NCI-H226 (cell line): ENCODE measurements at places on chromosomes 6 and 20.

DNA sequence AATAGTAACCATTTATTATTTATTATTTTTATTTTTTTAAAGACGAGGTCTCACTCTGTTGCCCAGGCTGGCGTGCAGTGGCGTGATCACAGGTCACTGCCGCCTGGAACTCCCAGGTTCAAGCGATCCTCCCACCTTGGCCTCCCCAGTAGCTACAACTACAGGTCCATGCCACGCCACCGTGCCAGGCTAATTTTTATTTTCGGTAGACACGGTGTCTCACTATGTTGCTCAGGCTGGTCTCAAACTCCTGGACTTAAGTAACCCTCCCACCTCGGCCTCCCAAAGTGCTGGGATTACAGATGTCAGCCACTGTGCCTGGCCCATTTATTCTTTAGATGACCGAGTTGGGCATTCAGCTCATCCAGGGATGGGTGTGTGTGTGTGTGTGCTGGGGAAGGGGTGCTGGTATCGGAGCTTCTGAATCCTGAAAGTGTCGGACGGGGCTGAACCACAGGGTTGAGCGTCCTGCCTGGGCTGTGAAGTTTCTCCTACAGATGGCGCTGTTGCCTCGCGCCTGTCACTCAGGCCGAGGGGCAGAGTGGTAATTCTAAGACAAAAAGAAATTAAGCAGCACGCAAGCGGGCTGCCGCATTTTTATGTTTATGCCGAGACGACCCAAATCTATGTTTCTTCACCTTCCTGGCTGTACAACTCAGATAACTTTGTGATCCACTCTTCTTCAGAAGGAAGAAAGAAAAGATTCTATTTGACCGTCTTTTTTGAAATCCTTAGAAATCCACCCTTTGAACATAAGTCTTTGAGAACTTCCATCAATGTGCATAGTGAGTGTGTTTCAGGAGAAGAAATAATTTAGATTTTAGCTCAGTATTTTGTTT, 252.8 kb downstream of the CDH26 start:
- DNase-seq = peak; percentile 17

GRCh38 chr6:147204060-147204785, at the start of gene STXBP5:
TSS of gene STXBP5 (plus strand) at chr6:147204417. CDS start at chr6:147204533, 116 bp downstream.
- no peak for DNase-seq

DNA sequence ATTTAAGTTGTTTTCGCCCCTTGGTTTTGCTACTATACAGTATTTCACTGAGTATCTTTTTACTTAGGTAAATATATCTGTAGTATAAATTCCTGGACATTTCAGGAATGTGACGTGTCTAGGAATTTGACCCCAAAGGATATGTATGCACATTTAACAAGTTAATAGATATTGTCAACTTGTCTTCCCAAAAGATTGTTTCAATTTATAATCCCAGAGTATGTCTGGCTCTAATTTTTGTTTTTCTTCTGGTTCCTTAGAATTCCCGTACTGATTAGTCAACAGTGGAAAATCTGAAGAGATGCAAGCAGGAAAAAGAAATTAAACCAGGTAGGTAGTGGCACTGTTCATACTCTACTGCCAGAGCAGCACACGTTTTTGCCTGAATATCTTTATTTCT, 7.2 kb downstream of the PKIG start:
- DNase-seq = no peak

DNA sequence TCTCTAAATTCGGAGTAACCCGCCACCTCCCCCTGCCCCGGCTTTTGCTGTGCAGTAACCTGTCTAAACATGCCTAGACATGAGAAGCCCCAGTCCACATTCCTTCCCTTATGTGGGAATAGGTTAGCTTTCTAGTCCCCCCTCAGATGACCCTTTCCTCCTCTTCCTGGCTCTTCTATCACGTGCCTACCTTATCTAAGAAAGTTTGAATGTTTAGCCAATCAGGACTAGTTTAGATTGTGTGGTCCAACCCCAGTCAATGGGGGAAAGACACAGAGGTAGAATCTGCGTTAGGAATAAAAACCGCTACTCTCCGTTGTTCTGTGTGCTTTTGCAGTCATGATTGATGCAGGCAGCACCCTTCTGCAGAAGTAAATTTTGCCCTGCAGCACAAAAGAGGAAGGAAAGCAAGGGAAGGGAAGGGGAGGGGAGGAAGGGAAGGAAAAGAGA, 69.0 kb upstream of the CD93 start:
- DNase-seq = no peak

DNA sequence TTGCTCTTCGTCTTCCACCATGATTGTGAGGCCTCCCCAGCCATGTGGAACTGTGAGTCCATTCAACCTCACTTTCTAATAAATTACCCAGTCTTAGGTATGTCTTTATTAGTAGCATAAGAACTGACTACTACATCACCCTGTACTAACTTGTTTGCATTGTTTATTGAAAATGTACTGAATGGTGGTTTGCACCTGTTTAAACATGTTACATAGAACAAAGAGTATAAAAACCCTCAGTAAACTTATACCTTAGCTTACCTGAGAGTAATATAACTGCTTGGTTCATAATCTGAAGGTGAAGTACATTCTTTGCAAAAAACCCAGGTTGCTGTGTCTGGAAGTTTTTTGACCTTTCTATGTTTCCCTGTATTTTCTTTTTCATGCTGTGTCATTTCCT, 777.8 kb downstream of the TBC1D32 start:
- no peak for DNase-seq

- no peak for DNase-seq
Measured at GRCh38 chr20:5039255-5039657, 37.9 kb upstream of the SLC23A2 start.

DNA sequence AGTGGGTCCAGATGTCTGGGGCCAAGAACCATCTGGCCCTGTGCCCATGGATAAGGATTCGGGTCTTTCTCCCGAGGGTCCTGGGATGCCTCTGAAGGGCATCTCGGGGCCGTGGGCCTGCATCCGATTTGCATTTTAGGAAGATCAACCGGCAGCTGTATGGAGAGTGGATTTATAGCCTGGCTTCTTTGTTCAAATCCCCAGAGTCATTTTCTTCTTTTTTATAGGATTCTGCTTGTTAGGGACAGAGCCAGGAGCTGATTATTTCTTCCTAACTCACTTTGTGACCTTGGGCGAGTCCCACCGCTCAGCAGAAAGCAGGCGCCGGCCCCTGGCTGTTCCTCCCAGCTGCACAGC, 52.9 kb upstream of the APCDD1L start:
- no peak for DNase-seq

DNA sequence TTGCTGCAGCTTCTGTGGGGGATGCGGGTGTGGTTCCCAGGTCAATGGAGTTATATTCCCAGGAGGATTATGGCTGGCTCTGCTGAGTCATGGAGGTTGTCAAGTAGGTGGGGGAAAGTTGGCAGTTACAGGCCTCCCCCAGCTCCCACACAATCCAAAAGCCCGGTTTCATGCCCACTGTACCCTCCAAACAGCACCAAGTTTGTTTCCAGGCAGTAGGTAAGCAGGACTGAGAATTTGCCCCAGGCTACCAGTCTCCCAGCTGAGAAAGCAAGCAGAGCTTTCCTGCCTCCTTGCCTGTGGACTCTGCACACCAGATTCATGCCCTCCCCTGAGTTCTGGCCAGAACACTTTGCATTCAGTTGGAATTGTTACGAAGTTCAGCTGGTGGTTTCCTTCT, 578.2 kb downstream of the MEI4 start:
- DNase-seq = peak; percentile 67

GRCh38 chr6:63560801-63561287, 11.4 kb upstream of the LOC128125822 start:
- peak; percentile 47 for DNase-seq

GRCh38 chr6:12335717-12336116, 45.6 kb downstream of the EDN1 start:
- DNase-seq = no peak

- DNase-seq = no peak
Measured at GRCh38 chr6:63458480-63459115, 113.7 kb upstream of the LOC128125822 start.

DNA sequence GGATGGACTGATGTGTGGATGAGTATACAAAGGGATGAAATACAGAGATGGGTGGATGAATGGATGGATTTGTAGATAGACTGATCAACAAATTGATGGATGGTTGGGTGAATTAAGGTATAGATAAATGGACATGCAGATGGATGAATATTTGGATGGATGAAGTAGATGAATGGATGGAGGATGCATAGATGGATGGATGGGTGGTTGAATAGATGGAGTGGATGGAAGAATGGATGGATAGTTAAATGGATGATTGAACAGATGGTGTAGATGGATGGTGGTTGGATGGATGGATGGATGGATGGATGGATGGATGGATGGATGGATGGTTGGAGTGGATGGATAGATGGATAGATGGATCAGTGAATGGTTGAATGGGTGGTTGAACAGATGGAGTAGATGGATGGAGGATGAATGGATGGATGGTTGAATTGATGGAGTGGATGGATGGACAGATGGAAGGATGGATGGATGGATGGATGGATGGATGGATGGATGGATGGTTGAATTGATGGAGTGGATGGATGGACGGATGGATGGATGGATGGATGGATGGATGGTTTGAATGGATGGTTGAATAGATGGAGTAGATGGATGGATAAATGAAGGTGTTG, 15.0 kb downstream of the SLC2A10 start:
- DNase-seq = no peak

- DNase-seq = no peak
Measured at GRCh38 chr6:16474772-16475493, 236.5 kb downstream of the GMPR start.

DNA sequence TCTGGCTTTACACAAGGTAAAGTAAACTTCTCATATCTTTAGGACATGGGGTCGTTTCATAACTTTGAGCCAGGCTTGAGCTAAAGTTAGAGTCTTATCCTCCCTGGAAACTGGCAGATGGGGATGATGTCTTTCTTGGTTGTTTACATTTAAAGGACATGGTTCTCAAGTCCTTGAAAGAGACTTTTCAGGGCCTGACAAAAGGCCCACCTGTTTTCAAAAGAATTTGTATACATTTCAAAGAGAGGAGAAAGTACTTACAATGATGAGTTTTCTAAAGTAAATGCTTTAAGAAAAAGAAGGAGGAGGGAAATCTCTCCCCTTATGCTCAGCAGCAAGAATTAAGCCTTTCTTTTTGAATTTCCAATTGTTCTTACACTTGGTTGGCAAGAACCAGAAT, 45.7 kb upstream of the TINAG start:
- DNase-seq = no peak

DNA sequence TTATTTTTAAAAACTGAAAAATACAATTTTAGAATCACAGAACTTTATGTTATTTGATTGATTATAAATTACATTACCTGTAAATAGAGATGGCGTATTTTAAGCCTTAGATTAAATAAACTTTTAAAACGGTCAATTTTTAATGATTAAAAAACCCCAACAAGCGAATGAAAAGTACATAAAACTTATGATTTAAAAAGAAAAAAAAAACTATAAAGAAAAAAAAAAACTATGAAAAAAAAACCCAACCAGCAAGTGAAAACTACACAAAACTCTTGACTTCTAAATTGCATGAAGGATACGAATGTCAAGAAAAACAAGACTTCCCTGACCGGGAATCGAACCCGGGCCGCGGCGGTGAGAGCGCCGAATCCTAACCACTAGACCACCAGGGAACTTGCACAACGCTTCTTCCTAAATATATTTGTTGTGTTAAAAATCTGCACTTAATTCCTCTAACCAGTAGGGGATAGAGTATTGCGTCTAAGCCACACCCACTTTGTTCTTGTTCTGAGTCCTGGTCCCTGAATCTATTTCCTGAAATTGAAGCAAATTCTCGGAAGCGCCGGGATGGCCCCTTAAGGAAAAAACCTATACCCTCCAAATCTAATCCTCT, 10.7 kb upstream of the NCOA7 start:
- DNase-seq = peak; percentile 76

DNA sequence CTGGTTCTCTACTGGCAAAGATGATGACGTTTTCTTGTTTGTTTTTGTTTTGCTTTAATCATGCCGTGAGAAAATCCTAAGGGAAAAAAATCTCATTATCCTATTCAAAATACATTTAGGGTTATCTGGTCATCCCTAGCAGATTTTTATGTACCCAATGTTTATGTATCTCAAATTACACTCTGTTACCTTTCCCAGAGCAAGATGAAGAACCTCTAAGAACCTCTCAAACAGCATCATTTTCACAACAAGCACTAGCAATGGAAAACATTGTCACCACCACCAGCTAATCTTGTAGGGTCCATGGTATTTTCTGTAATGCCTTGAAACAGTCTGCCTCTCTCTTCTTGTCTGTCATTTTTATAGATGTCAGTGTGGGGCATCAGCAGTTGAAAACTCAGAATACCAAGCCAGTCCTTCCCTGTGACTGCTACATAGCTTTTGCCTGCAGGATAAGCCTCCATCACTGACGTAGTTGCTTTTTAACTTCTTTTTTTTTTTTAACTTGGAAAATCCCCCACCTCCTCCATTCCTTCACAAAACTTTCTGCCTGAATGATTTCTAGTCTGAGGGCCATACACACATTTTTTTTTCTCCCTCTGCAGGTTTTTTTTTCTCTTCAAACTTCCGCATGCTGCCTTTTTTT, 2.4 kb upstream of the SNAP25 start:
- no peak for DNase-seq

- peak; percentile 55 for DNase-seq
Measured at GRCh38 chr6:129251669-129252376, 368.9 kb downstream of the LAMA2 start.

DNA sequence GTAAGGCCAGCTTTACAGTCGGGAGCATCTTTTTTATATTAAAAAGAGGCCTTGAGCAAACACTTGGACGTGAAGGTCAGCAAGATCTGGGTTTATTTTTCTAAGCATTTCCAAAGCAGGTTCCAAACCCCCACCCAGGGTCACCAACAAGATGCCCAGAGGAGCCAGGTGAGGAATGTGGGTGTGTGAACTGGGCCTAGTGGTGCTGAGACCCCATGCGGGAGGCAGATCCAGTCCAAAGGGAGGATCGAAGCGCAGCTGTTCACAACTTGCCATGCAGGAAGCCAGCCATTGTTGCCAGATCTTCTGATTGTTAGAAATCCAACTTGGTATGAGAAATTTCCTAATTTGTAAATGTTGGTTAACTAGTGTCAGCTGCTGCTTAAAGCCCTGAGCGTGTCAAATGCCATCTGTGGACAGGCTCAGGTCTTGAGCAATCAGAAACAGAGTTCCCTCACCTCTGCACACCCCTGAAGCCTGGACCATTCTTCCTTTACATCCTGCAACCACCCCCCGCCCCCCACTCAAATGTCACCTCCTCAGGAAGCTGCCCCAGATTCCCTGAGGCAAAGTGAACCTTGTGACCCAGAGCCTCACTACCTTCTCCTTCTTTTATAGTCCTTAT, 46.5 kb downstream of the NFATC2 start:
- DNase-seq = no peak

DNA sequence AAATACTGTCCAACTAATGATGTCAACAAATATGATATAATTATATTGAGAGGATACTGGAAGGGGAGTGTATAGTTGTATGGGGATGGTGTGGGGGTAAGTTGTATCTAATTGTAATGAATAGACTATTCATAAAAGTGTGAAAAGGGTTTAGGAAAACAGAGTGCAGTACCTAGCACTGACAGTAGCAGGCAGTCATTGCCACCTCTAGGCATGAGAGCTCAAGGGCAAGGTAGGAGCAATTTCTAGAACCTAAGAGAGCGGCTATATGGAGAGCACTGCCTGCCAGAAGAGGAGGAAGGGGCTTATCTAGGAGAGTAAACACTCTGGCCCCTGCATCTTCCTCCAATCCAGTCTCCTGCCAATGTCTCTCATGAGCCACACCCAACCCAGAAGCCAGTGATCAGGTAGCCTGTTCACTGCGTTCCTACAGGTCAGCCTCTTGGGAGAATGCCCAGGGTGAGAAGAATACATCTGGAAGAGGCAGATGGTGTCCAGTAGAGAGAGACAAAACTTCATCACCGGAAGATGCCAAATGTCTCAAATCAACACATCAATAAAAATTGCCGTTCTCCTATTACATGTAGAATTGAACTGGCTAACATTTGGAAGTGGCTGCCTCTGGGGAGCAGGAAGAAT, 200.0 kb downstream of the LY86 start:
- no peak for DNase-seq
